ENCODE measurements at places on chromosomes 6 and 20.
A peak's percentile ranks its signal among the peaks of the same experiment; 100 is the strongest.

- DNase-seq = no peak
Observed at GRCh38 chr20:5745416-5746030, 4.7 kb upstream of the SHLD1 start.

- DNase-seq = no peak
Observed at GRCh38 chr6:16623731-16624130, 137.5 kb downstream of the ATXN1 start.

- DNase-seq = no peak
Observed at GRCh38 chr6:158485431-158485830, 74.5 kb upstream of the TMEM181 start.

DNA sequence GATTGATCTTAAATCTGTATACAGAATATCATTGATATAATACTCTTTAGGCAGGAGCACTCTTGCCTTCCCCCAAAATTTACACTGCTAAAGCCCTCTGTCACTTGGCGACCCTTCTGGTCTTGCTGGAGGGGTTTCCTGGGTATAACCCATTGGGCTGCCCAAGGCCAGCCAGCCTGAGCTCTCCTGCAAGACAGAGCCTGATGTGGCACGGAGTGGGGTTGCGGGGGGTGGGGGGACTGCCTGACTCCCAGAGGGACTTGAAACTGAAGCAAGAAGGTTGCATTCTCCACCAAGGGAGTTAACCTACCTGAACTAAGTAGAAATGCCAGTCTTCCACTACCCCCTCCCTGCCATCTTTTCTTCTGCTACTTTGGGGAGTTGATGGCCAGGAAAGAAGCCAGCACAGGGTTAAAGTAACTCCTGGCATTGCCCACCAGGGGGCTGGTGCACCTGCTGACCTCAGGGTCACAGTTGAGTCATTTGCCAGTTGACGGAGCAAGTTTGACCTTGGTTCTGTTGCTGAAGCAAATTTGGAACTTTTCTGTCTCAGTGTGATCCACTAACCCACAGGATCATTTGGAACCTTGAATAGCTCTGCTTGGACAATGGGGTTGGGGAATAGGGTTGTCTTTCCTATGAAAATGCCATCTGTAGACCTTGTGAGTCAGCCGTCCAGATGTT, 79.4 kb downstream of the ASXL1 start:
- DNase-seq = no peak

DNA sequence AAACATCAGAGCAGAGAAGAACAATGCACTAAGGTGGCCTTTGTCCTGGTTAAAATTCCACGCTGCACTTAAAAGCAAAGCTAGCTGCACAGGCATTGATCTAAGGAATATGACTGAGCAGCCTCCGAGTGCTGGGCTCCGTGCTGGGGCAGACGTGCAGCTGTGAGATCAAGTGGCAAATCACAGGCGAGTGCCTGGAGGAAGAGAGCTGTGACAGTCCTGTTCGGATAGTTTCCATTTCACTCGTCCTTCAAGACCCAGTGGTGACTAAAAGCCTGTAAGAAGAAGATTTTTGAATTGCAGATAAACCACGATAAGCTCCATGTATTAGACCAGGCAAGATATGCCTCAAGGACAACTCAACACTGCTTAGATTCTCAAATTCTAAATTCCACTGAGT, 247.9 kb downstream of the ANKRD60 start:
- DNase-seq = no peak

DNA sequence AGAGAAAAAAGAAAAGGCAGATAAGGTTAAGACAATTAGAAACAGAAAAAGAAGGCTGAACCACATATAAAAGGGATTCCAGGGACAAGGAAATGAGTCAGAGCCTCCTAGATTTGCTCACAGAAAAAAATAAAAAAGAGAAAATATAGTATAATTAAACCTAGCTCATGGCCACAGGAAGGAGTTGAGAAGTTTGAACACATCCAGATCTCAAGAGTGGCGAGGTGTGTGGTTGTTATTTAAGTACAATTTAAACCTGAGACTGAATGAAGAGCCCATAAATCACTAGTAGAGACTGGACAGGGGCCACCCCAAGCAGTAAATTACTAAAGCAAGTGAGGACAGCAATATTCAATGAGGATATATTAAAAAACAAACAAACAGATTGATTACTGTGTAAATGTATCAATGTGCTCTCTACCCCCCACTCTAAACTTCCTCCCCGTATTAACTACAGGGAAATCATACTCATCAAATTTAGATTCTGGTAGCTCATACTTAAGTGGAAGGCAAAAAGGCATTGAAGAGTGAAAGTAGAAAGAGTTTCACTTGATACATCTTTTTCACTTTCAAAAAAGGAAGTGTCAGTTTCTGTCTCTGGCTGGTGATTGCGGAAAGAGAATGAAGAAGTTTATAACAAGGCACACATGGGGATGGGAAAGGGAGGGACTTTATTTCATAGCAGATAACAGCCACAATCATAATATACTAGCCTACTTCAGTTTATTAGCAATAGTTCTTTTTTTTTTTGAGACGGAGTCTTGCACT, 49.3 kb upstream of the SCAF8 start:
- peak; percentile 56 for DNase-seq

DNA sequence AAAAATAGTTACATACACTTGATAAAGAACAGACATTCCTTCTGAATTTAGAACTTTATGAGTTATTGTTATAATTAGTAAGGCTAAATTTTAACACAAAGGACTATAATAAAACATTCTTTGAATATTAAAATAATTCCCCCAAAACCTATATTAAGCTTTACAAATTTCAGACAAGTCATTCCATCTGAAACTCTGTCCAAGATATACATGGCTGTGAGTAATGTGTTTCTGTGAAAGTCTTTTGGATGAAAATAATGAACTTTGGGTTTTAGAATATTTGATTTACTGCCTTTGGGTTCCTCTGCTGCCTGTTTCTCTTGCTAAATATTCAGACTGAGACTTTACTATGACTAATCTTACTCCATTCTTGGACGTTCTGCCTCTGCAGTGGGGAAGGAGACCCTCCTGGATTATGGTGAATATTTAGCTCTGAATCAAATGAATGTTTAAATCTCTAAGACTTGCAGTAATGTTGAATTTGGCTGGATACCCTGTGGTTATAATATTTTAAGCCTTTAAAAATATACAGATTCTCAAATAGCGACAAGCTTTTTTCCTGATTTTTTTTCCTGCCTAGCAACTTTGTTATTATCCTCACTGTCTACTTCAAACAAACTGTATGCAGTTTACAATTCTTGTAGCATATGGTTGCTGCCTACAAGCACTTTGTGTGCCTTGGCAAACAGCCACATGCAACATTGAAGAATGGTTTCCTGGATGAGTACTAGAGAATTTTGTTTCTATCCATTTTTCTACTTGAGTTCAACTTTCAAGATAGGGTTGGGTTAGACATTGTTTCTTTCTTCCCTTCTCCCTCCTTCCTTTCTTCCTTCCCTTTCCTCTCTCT, 51.4 kb downstream of the TXLNB start:
- peak; percentile 85 for DNase-seq

- peak; percentile 93 for DNase-seq
Observed at GRCh38 chr6:17281100-17281496, at the start of gene RBM24. Gene RBM24, plus strand, starts transcription at chr6:17281361. Its CDS starts 221 bp downstream, at chr6:17281582.

DNA sequence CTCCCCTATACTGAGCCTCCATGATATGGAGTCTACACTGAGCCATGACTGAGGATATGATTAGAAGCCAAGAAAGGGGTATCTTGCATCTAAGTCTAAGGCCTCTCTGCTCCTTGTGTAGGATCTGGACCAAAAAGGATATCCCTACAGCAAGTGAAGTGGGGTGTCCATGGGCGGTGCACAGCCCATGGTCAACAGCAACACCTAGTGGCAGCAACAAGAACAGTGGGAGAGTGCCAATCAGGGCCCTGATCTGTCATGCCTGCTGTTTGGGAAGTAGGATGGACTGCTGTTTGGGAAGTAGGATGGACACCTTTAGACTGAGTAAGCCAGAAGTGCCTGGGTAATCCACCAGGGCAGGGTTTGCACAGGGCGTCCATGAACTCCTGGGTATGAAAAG, 22.4 kb downstream of the PTGIS start:
- no peak for DNase-seq

DNA sequence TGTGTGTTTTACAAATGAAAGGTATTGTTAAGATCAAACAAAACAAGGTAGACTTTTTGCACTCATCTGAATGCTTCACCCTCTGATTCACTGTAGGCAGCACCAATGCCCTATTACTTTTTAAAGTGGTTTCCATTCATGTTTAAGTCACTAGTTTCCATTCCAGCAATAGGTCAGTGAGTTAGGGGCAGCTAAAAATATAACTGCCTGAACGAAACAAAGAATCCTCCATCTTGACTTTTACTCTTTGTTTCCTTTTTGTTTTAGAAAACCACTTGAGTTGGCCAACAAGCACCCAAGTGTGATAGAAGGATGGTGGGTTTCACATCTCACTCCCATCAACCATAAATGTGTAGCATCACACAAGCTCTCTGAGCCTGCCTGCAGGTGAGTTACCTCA, 25.5 kb downstream of the CLIC5 start:
- DNase-seq = no peak

GRCh38 chr6:1917626-1918371, 308.1 kb downstream of the FOXC1 start:
- peak; percentile 72 for DNase-seq

DNA sequence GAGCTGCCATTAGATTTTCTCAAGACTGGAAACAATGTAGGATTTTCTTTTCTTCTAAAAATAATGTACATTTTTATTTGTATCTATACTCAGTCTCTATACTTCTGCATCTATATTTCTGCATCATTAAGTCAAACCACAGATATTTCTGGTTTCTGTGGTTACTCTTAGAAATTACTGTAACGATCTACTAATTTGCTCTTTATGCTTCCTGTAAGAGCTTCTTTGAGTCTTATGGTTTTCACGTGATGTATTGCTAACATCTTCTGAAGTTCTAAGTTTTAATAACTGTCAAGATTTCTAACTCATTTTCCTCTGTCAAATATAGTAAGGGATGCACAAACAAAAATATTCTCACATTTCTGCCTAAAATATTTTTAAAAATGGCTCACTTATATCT, 1144.5 kb downstream of the HACE1 start:
- DNase-seq = no peak

DNA sequence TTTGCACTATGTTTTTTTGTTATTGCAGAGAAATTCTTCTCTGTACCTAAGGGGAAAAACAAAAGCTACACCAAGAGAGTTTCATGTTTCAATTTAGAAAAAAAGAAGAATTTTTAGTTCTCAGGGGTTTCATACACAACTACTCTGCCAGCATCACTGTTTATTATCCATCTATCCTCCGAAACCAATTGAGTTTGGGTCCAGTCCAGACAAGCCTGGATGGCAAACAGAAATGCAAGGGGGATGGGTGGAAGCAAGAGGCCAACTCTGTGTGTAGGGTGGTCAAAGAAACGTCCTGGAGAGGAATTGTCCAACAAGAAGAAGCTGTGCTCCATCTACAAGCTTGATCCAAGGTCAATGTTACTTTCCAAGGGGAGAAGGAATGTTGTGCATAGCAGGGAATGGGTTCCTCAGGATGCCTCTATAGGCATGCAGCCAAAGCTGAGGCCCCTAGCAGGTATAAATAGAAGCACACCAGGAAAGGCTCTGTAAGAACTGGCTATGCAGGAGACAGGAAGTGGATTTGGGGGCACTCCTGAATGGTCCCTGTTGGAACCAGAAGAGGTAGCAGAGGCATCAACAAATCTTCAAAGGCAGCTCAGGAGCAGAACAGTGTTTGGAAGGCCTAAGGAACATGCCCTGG, 64.4 kb downstream of the FILIP1 start:
- no peak for DNase-seq

GRCh38 chr6:24824142-24824938, 25.6 kb upstream of the ARMH2 start:
- peak; percentile 27 for DNase-seq

DNA sequence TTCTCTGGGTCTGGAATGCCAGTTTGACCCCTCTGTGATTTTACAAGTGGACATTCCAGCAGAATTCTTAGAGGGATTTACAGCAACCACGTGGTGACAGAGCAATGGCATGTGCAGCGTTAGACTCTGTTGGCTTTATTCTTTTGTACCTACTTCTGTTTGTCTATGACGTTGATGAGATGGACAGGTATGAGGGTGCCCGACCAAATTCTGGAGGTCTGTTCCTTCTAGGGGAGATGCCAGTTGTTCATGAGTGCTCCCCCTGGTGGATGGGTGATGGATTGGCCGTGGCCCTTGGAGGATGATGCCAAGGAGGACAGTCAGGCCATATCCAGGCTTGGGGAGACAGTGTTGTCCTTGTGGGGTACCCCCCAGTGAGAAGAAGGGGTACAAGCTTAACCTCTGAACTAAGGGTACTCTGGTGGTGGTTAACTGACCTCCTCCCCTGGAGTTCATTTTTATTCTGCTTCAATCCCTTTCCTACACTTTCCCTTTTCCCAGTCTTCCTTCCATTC, 198.6 kb downstream of the DTNBP1 start:
- DNase-seq = peak; percentile 5
